ENCODE measurements at places on chromosomes 1 and 21.

DNA sequence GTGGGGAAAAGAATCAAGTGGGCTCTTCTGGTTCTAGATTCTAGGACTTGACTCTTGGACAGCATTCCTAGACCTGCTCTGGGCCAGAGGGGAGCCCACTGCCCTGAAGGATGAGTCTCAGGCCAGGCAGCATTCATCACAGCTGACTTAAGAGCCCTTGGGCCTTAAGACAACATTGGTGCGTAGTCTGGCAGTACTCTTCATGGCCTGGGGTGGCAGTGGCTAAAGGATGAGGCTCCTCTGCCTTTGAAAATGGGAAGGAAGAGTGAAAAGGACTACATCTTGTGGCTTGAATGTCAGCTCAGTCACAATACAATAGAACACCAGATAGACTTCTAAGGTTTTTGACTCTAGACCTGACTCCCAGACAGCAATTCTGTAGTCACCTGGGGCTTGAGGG is 1415.1 kb upstream of the PRMT6 start:
- DNase-seq: no peak

DNA sequence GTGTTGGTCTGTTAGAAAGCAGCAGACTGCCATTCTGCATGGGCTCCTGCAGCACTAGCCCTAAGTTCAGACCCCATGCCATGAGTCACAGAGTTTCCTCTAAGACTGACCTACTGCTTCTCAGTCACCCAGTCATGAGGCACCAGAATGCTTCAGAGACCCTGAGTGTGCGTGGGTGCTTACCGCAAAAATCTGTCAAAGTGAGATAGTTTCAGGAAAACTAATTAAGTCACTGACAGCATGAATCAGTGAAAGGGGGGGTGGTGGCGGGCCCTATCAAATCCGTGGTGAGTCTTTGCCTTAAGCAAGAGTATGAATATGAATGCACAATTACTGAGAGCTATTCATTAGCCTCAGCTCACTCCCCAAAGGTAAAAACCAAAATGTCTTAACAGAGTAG is 98.1 kb downstream of the KCTD3 start:
- DNase-seq: no peak

- DNase-seq: peak; percentile 54
Observed at GRCh38 chr1:23960291-23961020, 828 bp downstream of the PNRC2 start.

GRCh38 chr1:44507490-44508396 is 102.7 kb downstream of the RNF220 start:
- DNase-seq: no peak

DNA sequence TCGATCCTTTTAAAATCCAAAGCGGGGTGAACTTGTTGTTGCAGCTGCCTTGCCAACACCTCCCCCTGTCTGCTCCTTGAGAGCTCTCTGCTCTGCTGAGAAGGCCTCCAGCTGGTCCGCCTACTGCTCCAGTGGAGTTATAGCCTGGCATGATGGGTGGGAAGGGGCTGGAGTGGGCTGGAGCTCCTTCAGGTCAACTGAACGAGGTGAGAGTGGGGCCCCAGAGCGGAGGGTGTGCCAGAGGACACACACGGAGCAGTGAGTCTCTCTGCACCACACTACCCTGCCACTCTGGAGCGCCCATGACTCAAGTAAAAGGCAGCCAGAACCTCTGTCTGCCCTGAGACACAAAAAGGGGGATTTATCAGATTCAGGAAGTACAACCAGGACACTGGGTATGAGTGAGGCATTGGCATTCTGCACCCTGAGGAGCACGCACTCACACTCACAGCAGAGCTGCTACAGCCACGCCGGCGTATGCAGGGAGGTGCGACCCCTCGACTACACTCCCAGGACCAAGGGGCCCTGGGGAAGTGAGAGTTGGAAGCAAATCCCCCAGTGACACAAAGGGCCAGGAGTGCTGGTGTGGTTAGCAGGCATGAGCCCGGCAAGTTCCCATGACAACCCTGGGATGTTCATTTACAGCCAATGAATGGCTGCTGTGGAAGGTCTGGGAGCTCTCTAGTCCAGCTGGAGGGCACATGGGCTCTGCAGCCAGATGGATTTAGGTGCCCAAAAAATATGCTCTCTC is 28.0 kb upstream of the EVA1B start:
- DNase-seq: peak; percentile 78

GRCh38 chr1:40743452-40743851 is 40.1 kb upstream of the KCNQ4 start:
- DNase-seq: no peak

DNA sequence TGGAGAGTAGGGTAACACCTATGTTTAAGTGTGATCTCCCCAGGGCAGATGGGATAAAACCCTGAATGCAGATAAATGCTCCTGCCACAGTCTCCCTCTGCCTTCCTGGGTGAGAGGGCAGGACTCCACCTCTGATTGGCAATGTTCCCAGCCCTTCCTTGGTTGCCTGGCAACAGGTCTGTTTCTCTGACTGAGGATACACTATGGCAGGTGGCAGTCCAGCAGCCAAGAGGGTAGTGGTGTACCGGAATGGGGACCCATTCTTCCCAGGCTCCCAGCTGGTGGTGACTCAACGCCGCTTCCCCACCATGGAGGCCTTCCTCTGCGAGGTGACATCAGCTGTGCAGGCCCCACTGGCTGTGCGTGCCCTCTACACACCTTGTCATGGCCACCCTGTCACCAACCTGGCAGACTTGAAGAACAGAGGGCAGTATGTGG is at the start of gene DCDC2B:
Gene DCDC2B, plus strand, starts transcription at position 199 of the 438 bp plus-strand sequence. Its CDS starts 5 bp downstream, at position 204.
- peak; percentile 28 for DNase-seq

- DNase-seq: no peak
Observed at GRCh38 chr1:92832537-92833114, 786 bp downstream of the RPL5 start.

DNA sequence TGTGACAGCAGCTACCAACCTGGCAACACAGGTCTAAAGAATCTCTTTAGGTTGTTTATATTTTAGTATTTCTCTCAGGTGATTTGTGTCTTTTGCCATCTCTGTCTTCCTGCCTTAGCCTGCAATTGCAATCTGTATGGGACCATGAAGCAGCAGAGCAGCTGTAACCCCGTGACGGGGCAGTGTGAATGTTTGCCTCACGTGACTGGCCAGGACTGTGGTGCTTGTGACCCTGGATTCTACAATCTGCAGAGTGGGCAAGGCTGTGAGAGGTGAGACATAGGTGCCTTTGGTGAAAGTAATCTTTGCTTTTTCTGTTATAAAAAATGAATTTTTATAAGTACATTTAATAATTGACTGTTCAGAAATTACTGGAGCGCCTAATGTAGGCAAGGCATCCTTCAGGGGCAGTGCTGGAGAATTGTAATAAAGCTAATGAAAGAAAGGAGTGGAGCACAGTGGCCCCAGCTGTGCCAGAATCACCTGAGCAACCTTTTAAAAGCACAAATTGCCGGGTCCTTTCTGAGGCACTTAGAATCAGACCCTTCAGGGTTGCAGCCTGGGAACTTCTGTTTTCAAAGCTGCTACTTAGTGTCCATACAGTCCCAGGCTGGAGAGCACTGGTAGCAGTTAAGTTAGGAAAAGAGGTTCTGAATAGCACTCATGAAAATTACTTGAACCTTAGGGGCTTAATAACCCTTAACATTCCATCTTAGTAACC is 60.6 kb upstream of the LAMC2 start:
- no peak for DNase-seq

- peak; percentile 34 for DNase-seq
Observed at GRCh38 chr21:36747815-36748383, 49.0 kb downstream of the SIM2 start.

- no peak for DNase-seq
Observed at GRCh38 chr1:243710467-243710866, 139.6 kb downstream of the AKT3 start.

DNA sequence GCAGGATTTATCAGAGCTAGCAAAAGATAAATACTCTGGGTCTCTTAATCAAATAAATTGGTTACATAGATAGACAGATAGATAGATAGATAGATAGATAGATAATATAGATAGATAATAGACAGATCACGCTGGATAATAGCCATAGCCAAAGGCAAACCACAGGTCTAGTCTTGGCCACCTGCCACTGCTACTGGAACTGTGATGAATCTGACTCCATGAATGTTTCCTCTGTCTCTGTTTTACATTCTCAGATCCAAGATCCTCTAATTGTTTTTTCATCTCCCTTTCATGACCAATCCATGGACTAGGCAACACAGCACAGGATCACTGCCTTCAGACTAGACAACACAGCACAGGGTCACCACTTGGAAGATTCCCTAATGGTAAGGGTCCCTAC is 444.7 kb upstream of the NFIA start:
- no peak for DNase-seq

- DNase-seq: no peak
Observed at GRCh38 chr1:215530401-215530984, 36.6 kb upstream of the KCTD3 start.

GRCh38 chr1:34427170-34427569 is 250.5 kb downstream of the C1orf94 start:
- DNase-seq: no peak

GRCh38 chr1:94280541-94280940 is 43.2 kb upstream of the ARHGAP29 start:
- DNase-seq: no peak

Measured in umbilical cord (tissue), 2 donors.